ENCODE measurements at places on chromosomes 2 and 18.

- no peak for DNase-seq
Observed at GRCh38 chr2:180781276-180781675, 199.1 kb upstream of the UBE2E3 start.

GRCh38 chr2:151498178-151498577, 88.5 kb downstream of the RIF1 start:
- DNase-seq: no peak

DNA sequence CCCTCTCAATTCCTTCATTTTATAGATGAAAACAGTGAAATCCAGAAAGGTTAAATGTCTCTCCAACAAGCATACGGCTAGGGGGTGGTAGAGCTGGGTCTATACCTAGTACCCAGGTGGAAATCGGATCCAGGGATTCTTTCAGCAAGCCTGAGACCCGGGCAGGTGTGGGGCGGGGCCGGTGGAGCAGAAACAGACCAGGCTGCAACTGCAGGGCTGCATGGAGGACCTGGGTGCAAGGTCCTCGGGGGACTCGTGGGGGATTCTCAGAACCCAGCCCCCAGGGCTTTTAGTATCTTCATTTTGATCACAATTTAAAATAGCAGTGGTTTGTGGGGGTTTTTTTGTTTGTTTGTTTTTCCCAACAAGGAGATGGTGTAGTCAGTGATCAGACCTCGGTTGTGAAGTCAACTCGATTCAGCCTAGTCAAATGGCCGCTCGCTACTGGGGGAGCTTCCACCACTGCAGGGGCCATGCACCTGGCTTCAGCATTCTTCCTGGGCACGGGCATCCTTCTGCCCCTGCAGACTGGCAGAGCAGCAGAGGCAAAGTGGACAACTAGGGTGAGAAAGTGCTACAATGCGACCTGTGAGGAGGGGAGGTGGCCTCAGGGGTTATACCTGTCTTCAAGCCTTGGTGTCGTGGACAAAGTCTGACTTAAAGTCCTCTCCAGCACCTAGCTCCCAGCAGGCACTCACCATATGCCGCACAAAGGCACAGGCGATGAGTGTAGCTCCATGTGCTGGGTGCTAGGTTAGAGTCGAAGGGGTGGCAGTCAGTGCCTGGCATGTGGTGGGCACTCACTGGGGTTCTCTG, 46.3 kb downstream of the GORASP2 start:
- DNase-seq: no peak

DNA sequence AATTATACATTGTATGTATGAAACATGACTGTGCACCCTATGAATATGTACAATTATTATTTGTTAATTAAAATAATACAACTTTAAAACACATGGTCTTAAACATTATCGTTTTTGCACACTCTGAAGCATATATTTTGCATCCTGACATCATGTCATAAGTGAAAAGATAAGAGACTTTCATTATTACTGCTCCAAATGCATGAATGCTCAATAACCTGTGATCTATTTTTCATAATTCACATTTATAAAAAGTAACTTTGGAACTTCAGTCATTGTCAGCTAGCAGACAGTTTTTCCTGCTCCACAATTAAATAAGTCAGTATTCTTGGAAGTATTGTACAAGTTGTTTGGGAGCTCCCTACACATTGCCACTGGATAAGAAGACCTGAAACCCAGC, 1.3 kb upstream of the ITPRIPL1 start:
- no peak for DNase-seq

GRCh38 chr18:58402247-58402646, 226.6 kb downstream of the ALPK2 start:
- DNase-seq: no peak

- no peak for DNase-seq
Observed at GRCh38 chr2:224449212-224450147, 47.6 kb upstream of the FAM124B start.

DNA sequence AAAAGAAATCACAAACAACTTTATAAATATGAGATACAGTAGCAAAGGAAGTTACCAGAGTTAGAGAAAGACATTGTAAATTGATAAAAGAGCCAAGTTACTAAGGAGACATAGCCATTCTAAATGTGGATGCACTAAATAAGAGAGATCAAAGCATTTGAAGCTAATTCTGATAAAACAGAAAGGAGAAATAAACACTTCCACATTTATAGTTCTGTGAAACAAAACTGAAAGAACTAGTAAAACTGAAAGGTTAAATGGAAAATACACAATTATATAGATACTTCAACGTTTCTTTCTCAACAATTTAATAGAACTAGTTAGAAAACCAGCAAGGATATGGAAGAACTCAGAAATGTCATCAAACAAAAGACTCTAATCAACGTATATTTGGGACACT, 309.0 kb upstream of the CDH2 start:
- no peak for DNase-seq

GRCh38 chr18:22106536-22107292, 62.7 kb upstream of the GATA6 start:
- DNase-seq: no peak

GRCh38 chr2:10785260-10785659, 27.3 kb downstream of the PDIA6 start:
- no peak for DNase-seq

GRCh38 chr18:51092117-51092516, 62.1 kb downstream of the SMAD4 start:
- no peak for DNase-seq

- no peak for DNase-seq
Observed at GRCh38 chr2:60053791-60054190, 499.7 kb downstream of the BCL11A start.

DNA sequence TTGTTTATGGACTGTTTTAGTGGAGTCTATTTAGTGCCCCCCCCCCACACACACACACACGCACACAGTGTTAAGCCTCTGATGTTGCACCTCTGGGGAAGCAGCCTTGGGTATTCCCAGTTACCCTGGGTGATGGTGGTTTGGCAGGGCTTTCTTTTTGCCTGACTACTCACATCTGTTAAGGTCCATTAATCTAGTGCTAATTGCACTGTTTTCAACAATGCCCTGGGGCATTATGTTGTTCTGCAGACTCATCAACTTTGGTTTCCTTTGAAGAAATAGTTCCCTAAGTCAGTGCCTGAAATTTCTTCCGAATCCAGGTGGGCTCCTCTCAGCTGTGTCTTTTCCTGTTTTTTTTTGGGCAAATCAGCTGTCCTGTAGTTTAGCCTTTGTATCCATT, 34.7 kb downstream of the SPOPL start:
- no peak for DNase-seq

GRCh38 chr2:133718688-133719201, 150.5 kb upstream of the NCKAP5 start:
- DNase-seq: no peak

GRCh38 chr2:221911890-221912289, 339.8 kb upstream of the EPHA4 start:
- DNase-seq: no peak

DNA sequence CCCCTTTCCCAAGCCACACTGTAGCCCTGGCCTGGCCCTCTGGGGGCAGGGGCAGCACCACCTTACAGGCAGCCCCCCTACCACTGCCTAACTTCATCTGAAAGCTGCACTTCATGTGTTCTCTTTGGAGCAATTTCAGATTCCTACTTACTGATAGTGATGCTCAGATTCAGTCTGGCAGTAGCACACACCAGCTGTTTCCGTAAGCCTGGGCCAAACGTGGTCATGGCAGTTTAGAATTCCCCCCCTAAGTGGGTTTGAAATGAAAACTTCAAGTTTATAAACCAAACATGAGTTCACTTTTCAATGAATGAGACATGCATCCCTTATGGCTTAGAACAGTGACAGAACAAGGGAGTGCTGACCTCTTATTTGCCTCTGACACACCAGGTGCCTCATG, 29.4 kb downstream of the GDF7 start:
- DNase-seq: no peak

DNA sequence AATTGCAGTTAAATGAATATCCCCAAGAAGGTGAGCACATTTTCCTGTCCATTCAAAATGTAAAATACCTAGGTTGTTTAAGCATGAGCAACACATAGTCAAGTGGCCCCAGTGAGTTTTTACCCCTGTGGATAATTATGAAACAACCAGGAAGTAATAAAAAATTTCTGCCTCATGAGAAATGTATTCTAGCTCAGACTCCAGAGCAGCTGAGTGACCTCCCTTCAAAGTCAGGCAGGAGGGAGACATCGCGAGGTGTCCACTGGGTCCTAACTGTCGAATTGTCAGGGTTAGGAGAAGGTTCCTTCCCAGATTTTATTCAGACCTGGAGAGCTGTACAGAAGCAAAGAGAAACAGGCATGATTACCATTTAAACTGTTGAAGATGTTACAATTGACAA, 416.6 kb upstream of the SMIM21 start:
- no peak for DNase-seq

GRCh38 chr2:132253496-132254305, 91.9 kb upstream of the ANKRD30BL start:
- DNase-seq: no peak

- DNase-seq: no peak
Observed at GRCh38 chr18:49610022-49610445, 48.2 kb downstream of the LIPG start.

DNA sequence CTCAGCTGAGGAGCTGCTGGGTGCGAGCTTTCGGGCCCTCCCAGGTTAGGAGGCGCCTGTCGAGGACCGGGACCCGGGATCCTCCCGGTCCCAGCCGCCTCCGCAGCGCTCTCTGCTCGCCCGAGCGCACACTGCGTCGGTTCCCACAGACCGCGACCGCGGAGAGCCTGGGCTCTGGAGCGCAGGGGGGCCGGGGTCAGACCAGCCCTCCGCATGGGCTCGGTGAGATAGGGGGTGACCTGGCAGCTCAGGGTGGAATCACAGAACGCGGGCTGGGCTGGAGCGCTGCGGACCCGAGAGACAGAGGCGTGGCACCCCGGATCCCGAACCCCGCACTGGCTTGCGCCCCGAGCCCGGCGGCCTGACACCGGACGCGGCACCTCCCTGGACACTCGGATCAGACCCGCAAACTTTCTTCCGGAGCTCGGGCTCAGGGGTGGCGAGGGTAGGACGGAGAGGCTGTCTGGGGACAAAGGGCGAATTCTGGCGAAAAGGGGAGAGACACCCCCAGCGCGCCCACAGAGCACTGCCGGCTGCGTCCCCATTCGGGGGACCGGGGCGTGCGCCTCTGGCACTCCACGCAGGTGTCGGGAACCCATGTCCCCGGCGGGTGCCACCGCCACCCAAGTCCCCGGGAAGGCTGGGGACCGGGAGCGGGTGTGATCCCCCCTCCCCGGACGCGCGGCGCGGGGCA, 612 bp downstream of the DIPK1C start:
- DNase-seq: no peak

GRCh38 chr2:11862049-11862448, 115.6 kb downstream of the LPIN1 start:
- DNase-seq: no peak

DNA sequence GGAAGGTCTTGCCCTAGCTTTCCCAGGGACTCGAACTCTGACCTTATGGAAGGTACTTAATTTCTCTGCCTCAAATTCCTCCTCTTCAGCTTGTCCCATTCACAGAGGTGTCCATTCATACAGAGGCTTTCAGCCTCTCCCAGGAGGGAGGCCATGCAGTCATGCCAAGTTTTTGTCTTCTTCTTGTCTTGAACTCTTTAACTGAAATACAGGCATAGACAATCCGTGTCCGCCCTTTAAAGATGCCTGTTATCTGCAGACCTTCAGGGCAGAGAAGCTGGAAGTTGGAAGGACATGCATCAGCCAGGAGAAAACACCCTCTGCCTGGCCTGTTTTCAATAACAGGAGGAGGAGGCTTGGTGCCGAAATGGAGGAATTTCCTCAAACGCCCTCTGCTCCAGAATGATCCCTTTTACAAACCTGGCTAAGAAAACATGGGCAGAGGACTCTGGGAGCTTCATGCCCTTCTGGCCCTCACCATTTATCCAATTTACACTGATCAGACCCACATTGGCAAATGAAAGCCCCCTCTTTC, 308.3 kb downstream of the MYCN start:
- no peak for DNase-seq

DNA sequence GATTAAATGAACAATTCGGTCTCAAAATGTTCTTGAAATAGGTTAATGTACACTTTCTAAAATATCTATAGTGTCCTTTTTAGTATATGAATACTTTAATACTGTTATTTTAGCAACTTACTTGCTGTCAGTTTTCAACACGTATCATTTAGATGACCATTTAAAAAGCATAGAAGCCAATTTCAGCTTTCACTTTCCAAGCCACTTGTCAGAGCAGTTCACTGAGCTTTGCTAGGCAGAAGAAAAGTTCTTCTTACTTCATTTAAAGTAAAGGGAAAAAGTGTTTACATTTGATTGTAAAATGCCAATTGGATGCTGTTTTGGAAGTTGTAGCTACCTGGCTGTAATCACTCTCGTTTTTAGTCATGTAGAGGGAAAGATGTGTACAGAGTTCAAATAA, 126.0 kb downstream of the KCNH7 start:
- no peak for DNase-seq

- no peak for DNase-seq
Observed at GRCh38 chr2:53672881-53673522, 94.6 kb upstream of the CHAC2 start.

DNA sequence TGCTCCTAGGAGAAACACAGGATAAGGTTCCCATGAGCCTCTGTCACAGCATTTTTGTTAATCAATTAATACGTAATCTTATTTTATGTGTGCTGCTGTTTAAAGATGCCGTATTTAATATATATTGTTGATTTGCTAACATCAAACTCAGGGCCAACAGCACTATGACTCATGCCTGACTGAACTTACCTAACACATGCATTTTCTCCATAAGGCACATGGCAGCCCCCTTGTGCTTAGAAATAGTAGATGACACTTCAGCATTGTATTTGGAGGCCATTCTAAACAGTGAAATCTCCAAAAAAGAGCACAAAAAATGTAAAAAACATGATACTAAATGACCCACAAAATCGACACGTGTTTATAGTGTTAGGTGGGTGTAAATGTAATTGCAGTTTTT, 314.8 kb downstream of the MYCN start:
- DNase-seq: no peak

DNA sequence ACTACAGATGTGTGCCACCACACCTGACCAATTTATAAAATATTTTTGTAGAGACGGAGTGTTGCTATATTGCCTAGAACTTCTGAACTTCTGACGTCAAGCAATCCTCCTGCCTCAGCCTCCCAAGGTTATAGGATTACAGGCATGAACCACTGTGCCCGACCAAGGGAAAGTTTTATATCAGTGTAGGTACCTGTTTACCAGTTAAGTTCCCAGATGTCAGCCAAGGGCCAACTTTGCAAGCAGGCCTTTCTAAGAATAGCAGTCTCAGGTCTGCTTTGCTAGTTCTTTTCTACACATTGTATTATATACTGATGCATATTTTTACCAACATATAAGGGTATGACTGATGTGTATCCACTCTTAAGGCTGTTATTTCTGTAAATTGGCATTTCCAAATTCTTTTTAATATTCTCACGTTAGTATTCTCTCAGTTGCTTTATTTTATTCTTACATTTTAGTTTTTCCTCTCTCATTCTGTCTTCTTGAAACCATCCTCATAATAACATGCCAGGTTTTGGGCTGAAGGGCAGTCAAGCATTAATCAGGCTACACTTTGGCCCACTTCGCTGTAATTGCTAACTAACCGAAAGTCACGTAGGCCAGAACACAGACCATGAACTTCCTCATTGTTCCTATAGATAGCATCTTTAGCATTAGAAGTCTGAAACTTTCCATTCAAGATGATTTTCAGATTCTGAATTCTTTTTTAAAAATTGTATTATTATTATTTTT, 25.0 kb upstream of the CXXC1 start:
- DNase-seq: no peak

- no peak for DNase-seq
Observed at GRCh38 chr2:29528891-29529520, 392.4 kb downstream of the ALK start.

GRCh38 chr2:240956171-240956934, 42.1 kb upstream of the SNED1 start:
- DNase-seq: no peak

- no peak for DNase-seq
Observed at GRCh38 chr2:49913025-49913424, 758.7 kb upstream of the FSHR start.

All from stimulated activated CD8-positive, alpha-beta memory T cell treated with anti-CD3 and anti-CD28 coated beads, Interleukin-2, amount 100 ng/mL, for 1 hour (primary cell).